Hindlimb muscle (tissue), 1 donor: ENCODE measurements at places on chromosomes 1 and 21. TPM values are rescaled to one million over a fixed set of nuclear protein-coding genes. Genes with fewer than 3 reads are reported as not detected.

- no peak for DNase-seq
Observed at GRCh38 chr21:15408089-15408488, 321.7 kb upstream of the USP25 start.

GRCh38 chr1:224245188-224245587 lies 62.1 kb downstream of the DEGS1 start:
- peak; percentile 38 for DNase-seq

DNA sequence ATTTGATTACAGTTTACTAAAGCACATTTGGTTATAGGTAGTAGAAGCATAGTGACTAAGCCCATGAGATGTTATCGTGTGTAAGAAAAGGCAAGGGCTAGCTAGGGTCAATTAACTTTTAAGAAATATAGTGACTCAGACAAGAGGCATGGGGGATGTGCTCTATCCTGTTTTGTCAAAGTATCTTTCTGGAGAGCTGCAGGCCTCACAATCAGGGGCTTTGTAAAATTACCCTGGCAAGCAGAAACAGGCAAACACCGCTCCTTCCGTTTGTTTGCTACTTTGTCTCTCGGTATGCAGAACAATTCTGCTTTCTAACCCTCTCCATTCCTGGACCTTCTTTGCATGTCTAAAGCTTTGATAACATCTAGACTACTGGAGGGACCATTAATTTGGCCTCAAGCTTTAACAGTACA lies 26.1 kb upstream of the ZNF697 start:
- DNase-seq = no peak

- DNase-seq = no peak
Observed at GRCh38 chr21:45351061-45351460, 53.9 kb upstream of the COL18A1 start.

DNA sequence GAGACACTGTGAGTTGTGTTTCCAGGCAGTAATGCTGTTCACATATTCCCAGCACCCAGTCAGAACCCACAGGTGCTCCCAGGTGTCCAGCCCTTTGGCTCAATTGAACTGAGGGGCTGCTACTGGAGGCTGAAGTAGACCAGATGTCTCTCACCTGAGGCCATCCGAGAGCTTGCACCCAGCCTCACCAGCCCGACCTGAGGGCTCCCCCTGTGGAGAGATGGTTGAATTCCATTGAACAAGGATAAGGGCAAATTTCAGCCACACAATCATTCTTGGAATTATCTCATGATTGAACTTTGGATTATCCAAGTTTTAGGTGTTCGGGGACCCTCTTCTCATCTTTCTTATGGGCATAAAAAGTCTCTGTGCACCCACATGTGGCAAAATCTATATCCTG lies 52.1 kb downstream of the OBSCN start:
- no peak for DNase-seq

- no peak for DNase-seq
Observed at GRCh38 chr1:81020506-81020905, 780.2 kb upstream of the ADGRL2 start.

- DNase-seq = no peak
Observed at GRCh38 chr1:158101927-158102326, 78.8 kb upstream of the CD1D start.

GRCh38 chr1:223393275-223394214 lies at the start of gene CCDC185:
TSS of gene CCDC185 (plus strand) at chr1:223393415. CDS start at chr1:223393476, 61 bp downstream.
- DNase-seq = no peak

DNA sequence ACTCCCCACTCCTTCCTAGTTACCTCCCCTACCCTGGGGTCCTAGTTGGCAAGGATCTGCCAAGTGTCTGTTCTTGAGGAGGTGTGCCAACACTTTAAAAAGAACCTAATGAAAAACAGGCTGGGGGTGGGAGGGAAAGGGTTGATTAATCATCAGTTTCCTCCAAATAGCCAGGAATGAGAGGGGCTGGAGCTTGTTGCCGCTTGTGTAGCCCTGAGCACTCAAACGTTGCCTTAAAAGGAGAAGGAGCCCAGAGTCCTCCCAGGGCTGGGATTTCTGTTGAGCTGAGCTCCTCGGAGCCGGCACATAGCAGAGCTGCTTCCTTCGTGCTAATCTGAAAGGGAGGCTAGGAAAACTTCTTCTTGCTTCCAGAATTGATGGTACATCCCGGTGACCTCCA lies 15.9 kb downstream of the SHISA4 start:
- DNase-seq = no peak

DNA sequence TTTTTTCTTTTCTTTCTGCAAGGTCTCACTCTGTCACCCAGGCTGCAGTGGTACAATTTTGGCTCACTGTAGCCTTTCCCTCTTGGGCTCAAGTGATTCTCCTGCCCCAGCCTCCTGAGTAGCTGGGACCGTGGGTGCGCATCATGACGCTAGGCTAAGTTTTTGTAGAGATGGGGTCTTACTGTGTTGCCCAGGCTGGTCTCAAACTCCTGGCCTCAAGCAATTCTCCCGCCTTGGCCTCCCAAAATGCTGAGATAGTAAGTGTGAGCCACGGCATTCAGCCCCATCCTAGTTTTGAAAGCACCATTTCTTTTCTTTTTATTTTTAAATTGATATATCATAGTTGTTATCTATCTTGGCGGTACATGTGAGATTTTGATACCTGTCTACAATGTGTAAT lies 140.6 kb downstream of the GALNT2 start:
- no peak for DNase-seq

DNA sequence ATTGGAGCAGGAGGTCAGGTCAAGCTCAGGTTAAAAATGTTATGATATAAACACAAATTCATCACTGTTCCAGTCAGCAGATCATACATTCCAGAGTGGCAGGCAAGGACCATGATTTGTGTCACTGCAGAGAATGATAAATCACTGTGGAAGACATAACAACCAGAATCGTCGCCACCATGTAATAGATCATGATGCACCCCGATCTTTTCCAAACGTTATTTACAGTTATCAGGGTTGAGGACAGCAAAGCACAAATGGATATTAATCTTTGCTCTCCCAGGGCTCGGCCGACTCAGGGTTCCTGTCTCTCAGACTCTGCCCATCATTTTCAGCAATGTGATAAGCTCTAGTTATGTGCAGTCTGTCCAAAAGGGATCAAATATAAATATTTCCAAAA lies 122.7 kb downstream of the ZBTB18 start:
- DNase-seq = no peak

- no peak for DNase-seq
Observed at GRCh38 chr1:235147269-235147668, 13.8 kb downstream of the RBM34 start.

DNA sequence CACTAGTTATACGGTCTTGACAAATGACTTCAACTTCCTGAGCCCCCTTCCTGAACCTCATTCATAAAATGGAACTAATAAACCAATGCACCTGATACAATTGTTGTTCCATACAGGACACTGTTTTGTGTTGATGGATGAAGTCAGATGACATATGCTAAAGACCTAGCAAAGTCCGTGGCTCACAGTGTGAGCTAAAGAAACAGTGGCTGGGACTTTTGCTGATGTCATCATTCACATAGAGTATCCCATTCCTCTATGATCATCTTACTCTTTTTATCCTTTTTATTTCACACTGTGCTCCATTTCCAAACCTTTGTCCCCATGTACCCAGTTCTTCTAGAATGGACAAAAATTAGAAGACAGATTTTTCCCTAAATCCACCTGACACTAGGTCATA lies 83.7 kb upstream of the KAZN start:
- DNase-seq = no peak

The COL24A1 gene
- 3.8 TPM for polyA plus RNA-seq

The KRTAP13-1 gene
- polyA plus RNA-seq = not detected

The NGF gene
- 2.5 TPM for polyA plus RNA-seq

The DNAJB4 gene
- 67.3 TPM for polyA plus RNA-seq

The S100A9 gene
- polyA plus RNA-seq = 17.0 TPM
